ENCODE measurements at places on chromosomes 16 and 17.

DNA sequence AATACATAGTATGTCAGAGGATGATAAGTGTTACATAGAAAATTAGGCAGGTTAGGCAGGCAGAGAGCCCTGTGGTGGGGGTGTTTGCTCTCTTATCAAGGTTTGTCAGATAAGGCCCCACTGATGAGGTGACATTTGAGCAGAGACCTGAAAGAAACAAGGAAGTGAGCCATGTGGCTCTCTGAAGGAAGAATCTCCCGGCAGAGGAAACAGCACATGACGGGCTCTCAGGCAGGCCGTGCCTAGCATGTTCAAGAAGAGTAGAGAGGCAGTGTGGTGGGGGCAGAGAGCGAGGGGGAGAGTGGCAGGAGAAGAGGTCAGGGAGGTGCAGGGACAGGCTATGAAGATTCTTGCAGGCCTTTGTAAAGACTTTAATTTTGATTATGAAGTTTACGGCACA is 82.0 kb upstream of the ASIC2 start:
- no peak for DNase-seq

- no peak for DNase-seq
Observed at GRCh38 chr17:56929362-56929969, 15.6 kb upstream of the TRIM25 start.

DNA sequence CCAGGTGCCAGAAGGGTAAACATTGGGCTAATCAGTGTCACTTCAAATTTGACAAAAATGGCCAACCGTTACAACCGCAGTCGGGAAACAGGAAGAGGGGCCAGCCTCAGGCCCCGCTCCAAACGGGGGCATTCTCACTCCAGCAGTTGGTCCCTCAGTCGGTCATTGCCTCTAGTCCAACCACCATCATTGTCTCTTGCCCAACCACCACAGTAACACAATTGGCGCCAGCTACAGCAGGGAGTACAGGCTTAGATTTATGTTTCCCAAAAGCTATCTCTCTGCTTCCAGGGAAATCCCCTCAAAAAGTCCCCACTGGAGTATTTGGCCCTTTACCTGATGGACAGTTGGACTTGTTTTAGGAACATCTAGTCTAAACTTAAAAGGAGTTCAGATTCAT is 20.3 kb downstream of the ALOX15B start:
- no peak for DNase-seq

DNA sequence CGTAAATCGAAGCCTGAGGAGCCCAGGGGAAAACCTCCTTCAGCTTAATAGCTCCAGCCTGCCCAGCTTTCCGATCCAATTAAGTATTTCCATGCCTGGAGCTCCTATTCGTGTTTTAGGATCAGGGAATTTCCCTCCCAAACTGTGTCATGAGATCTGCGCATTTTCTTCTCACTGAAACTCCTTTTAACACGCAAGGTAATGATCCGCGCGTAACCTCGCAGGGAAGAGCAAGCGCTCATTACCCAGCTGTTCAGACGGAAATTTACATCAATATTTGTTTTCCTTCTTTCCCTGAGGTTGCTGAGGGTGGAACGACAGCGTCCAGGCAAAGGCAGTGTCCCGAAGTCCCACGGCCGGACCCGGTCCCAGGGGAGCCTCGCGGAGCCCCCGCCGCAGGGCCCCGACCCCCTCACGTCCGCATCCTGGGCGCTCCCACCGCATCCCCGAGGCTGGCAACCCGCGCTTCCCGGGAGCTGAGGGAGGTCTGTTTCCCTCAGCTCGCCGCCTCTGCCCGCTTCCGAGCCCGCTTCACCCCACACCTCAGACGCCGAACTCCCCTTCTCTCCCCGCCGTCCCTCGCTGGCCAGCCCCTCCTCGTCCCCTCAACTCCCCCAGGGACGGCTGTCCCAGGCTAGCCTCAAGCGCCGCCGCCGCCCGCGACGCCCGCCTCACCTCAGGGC is 415 bp downstream of the ABCA5 start:
- no peak for DNase-seq

Measured in HFFc6 (cell line).